ENCODE measurements at places on chromosomes 5 and 9.

DNA sequence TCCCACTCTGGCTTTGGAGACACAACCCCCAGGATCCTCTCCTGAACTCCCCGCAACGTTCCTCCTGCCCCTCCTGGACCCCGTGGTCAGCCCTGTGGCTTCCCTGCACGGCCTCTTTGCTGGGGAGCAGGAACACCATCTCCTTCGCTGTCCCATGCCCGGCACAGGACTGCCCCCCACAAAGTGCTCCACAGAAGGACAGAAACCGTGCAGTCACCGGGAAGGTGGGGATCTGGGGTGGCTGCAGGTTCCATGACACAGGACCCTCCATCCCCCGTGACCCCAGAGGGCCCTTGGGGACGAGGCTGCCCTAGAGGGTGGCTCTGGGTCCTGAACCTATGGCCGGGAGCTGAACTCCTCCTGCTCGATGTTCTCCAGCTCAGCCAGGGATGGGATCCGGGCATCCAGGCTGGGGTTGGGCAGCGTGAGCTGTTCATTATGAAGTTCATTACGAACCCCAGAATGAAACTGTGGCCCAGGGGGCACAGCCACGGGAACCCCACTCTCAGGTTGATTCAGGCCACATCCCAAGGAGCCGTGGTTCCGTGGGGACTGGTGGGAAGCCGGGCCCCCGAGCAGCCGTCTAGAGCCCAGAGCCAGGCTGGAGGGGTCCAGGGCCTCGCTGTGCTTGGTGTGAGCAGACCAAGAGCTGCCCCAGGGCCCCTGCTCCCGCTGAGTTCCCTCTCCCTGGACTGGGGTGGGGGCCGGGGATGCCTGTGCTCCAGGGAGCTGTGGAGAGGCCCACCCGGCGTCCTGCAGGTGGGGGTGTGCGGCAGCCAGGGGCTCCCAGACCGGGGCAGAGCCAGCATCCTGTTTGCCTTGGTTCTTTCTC is 684 bp upstream of the SLC6A19 start:
- DNase-seq, result no peak

DNA sequence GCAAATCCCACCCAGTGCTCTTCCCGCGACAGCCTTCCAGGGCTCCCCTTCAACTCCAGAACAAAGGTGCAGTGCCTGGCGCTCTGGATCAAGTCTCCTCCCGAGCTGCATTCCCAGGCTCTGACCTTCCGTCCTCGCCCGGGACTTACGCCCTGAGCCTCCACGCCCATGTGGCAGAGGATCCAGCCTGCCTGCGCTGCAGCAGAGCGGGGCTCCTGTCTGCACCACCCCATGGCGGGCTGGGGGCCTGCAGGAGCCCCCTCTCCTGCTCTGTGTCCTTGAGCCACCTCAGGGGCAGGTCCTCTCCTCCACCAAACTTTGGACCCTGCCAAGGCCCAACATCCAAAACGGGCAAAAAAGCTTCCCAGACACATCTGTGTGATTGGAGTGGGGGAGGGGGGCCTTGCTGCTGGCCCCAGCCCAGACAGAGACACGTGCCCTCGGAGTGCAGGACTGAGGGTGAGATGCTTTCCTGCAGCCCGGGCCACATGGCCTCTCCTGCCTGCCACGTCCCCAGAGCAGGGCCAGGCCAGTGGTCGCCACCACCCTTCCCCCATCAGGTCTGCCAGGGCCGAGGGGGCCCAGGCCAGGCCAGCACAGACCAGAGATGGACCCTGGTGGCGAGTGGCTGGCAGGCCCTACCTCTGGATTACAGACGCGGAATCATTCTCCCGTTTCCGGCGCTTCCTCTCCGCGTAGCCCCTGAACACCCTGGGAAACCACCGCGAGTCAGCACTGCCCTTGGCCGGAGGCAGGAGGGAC is 4.4 kb downstream of the NSMF start:
- no peak for DNase-seq

DNA sequence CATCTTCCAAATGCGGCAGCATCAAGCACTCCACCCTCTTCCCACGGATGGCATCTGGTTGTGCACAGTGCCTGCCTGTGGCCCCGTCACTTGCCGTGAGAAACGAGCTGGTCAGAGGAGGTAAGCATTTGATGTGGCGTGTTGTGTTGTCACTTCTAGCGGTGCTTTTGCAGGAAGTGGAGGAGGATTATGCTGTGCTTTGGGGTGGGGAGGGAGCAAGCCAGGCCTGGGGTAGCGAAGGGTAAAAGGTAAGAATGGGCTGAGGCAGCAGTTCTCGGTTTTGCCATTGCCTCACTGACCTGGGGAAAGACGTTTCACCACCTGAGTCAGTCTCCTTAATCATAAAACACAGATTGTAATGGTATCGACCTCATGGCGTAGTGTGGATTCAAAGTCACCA is 2.3 kb upstream of the POMT1 start:
- DNase-seq, result no peak

- DNase-seq, result no peak
These were observed 28.2 kb downstream of the SARDH start for GRCh38 chr9:133709691-133710571.

DNA sequence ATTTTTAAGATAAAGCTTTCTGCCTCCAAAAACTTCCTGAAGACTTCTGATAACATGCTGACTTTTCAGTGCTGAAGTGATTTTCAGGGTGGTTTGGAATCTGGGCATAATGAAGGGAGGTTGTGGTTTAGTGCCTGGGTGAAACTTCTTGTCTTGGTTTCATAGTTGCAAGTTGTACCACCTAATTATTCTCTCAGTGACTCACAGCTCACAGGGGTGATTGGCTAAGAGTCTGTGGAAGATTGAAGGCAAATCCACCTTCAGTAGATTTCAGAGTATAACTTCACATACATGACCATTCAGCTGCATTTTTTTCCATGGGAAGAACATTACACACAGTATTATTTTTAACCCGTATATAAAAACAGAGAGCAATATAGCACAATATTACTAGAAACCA is 199.9 kb downstream of the PTTG1 start:
- no peak for DNase-seq

- no peak for DNase-seq
These were observed 241.5 kb downstream of the ARRDC3 start for GRCh38 chr5:91141642-91142041.

DNA sequence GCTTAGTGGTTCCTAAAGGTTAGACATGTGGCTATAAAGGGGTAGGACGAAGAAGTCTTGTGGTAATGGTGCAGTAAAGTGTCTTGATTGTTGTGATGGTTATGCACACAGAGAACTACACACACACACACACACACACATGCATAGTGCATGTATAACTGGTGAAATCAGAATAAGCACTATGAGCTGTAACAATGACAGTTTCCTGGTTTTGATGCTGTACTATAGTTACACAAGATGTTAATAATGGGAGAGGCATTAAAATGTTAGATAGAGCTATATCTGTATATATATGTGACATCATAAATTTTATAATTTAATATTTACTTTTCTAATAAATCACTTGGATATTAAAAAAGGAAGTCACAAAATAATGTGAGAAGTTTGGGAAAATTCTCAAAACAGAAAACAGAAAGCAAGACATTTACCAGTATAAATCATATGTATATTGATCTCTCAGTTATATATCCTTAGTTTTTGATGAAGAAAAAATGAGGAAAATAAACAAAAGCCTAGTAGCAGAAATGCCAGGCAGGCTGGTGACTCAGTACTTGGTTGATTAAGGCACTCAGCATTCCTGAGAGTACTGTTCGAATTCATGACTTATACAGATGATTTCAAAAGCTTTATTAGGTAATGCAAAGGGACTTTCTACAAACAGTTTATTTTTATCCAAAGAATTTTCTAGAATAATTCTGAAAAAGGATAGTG is 350.5 kb upstream of the DAB2 start:
- no peak for DNase-seq

- no peak for DNase-seq
These were observed 5.3 kb downstream of the RALGDS start for GRCh38 chr9:133115604-133116345.

GRCh38 chr5:148887123-148887881 is 60.9 kb downstream of the ADRB2 start:
- no peak for DNase-seq

DNA sequence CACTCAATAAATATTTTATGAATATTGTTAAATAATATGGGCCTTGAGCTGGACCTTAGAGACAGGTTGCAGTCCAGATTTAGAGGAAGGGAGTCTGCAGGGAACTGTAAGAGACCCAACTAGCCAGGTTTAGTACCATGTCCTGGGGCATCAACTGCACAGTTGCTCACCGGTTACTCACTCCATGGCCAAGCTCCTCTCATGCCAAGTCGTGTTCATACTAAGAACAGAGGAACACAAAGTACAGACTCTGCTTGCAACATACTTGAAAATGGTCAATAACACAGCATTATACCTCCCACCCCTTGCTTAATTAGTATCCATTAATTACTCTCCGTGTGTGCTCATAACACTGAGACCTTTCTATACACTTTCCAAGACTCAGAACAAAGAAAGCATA is 317.6 kb upstream of the PIK3R1 start:
- no peak for DNase-seq

- DNase-seq, result no peak
These were observed 321.7 kb downstream of the NDUFS4 start for GRCh38 chr5:53882006-53882675.

DNA sequence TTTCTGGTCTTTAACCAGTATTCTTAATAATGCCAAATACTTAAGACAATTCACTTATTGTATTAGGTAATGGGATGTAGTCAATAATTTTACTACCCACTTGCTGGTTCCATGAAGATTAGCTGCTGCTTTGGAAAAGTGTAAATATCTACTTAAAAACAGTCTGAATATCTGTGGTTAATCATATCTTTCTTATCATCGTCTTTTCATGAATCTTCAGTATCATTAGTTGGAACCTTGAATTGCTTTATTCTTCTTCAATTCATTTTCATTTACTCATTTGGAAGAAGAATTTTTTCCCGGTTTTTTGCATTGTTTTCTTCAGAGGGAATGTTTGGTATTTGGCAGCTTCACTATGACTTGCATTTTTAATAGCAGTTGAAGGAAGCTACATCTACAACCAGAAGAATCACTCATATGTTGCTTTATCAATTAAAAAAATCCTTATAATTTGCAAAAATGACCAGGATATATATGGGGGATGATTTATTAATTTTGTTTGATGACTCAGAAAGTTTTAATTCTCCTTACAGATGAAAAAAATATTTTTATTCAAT is 1398.3 kb upstream of the CDH6 start:
- peak; percentile 79 for DNase-seq

- DNase-seq, result no peak
These were observed 1.1 kb upstream of the IRF1 start for GRCh38 chr5:132491368-132492364.

DNA sequence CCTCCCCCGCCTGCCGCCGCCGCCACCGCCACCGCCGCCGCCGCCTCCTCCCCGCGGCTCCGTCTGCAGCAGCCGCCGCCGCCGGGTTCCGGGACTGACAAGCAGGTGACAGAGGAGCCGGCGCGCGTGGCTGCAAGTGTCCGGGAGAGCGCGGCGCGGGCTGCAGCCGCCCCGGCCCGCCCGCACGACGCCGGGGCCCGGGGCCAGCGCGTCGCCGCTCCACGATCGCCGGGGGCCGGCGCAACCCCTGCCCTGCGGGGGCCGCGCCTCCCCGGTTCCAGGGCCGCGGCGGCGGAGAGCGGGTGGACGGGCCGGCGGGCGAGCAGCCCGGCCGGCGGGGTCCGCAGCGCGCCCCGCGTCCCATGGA is 343 bp downstream of the LMX1B start:
- DNase-seq, result peak; percentile 17

GRCh38 chr5:40437452-40437861 is 242.3 kb upstream of the PTGER4 start:
- no peak for DNase-seq

DNA sequence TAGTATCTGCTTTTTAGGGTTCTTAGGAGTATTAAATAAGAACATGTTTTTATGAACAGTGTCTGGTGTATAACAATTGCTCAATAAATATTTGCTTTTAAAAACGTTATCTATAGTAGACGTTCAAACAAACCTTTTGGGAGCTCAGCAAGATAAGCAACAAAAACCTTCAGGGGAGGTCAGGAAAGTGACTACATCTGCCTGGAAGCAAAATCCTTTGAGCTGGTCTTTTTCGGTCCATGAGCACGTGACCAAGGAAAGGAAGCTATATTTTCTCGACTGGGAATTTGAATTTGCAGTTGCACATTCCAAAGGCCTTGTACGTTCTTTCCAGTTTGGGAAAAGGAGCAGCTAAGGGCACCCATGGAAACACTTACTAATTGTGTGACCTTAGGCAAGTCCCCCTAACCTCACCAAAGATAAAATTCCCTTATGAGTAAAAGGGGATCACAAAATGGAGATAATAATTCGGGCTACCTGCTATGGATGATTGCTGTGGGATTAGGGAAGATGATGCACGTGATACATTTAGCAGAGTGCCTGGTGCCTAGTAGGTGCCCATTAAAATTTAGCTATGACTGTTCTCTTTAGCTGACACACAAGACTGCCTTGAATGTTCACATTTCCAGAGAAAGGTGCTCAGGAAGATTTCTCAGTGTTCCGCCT is 45.4 kb downstream of the PTTG1 start:
- DNase-seq, result no peak

- DNase-seq, result no peak
These were observed 134.3 kb downstream of the PPP2R2B start for GRCh38 chr5:146744068-146744745.

DNA sequence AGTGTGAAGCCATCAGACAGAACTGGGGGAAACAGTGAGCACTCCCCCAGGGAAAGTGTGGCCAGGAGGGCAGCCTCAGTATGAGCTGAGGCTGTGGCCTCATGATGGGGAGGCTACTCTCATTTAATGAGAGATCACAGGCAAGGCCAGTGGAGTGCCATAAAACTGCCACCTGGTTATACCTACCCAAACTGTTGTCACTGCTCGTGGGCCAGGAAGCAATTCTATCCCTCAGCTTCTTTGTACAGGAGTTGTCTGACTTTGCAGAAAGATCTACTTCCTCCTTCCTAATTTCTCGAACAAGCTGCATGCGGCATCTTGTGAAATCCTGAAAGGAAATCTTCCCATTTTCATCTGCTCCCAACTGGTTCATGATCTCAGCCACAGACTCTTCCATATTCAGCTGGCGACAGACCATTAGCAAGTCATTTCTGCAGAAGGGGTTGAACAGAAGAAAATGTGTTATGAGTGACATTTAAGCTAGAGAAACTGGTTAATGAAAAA is 50.0 kb downstream of the TSSK1B start:
- no peak for DNase-seq

DNA sequence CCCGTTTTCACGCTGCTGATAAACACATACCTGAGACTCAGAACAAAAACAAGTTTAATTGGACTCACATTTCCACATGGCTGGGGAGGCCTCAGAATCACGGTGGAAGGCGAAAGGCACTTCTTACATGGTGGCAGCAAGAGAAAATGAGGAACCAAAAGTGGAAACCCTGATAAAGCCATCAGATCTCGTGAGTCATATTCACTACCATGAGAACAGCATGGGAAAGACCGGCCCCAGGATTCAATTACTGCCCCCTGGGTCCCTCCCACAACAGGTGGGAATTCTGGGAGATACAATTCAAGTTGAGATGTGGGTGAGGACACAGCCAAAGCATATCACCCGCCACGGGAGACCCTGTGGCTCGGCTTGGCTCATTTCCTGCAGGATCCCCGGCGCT is 20.2 kb downstream of the EXD3 start:
- no peak for DNase-seq

All from NCI-H460 (cell line).